ENCODE measurements at places on chromosomes 13 and 19.
A peak's percentile ranks its signal among the peaks of the same experiment; 100 is the strongest.

- no peak overlapping the region for H3K4me3 ChIP-seq
- no peak overlapping the region for H3K27ac ChIP-seq
- no peaks in the 10 kb centered on the region for H3K36me3 ChIP-seq
- peaks cover 25% of the 10 kb centered on the region for H3K27me3 ChIP-seq
- no peaks in the 10 kb centered on the region for H3K4me1 ChIP-seq
- DNase-seq, result no peak
These were observed 7.0 kb downstream of the FAM124A start for GRCh38 chr13:51229101-51229719.

DNA sequence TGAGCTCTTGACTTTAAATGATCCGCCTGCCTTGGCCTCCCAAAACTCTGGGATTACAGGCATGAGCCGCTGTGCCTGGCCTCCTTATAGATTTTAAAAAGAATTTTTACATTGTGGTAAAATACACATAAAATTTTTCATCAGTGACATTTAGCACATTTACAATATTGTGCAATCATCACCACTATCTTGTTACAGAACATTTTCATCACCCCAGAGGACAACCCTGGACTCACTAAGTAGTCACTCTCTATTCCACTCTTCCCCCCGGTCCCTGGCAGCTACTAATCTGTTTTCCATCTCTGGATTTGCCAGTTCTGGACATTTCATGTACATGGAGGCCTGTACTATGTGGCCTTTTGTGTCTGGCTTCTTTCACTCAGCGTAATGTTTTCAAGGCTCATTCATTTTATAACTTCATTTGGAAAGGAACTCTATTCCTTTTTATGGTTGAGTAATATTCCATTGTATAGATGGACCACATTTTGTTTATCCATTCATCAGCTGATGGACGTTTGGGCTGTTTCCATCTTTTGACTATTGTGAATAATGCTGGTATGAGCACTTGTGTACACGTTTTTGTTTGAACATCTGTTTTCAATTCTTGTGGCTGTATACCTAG is 19.9 kb downstream of the MEGF8 start:
- no peaks in the 10 kb centered on the region for H3K36me3 ChIP-seq
- no peak overlapping the region for H3K4me3 ChIP-seq
- no peaks in the 10 kb centered on the region for H3K27me3 ChIP-seq
- no peak for DNase-seq
- H3K27ac ChIP-seq, result no peak overlapping the region

DNA sequence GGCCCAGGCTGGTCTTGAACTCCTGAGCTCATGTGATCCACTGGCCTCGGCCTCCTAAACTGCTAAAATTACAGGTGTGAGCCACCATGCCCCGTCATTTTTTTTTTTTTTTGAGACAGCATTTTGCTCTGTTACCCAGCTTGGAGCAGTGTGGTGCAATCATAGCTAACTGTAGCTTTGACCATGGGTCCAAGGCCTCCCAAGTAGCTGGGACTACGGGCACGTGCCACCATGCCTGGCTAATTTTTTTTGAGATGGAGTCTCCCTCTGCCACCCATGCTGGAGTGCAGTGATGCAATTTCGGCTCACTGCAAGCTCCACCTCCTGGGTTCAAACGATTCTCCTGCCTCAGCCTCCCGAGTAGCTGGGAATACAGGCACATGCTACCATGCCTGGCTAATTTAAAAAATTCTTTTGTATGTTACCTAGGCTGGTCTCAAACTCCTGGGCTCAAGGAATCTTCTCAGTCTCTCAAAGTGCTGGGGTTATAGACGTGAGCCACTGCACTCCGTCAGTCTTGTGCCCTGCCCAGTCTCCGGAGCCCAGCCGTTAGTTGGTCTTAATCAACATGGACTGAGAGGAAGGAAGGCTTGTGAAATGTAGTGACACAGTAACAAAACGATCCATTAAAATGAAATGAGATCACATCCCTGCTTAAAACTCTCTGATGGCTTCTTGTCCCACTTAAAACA is 1.4 kb upstream of the LRG1 start:
- DNase-seq, result no peak
- no peak overlapping the region for H3K27ac ChIP-seq
- H3K27me3 ChIP-seq, result no peaks in the 10 kb centered on the region
- H3K36me3 ChIP-seq, result no peaks in the 10 kb centered on the region

DNA sequence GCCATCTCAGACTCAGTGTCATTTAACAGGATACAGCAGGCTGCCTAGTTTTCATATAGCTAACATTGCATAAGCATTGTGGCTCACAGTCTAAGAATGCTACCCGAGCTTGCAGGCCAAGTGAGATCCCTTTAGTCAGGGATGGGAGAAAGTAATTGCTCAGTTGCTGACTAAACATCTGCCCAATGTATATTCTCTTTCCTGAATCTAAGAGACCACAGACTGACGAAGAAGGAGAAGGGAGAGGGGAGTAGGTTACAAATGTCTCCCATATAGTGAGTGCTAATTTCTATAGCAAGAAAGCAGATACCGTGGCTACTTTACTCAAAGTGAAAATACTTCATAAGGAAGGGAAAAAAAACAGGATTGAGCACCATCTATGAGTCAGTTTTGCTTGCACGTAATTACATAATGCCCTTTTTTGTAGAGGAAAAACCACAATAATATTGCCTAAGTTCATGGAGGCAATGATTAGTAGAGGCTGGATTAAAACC is 453.9 kb downstream of the COG6 start:
- no peak overlapping the region for H3K27ac ChIP-seq
- no peak for DNase-seq
- H3K4me3 ChIP-seq, result no peak overlapping the region
- H3K36me3 ChIP-seq, result no peaks in the 10 kb centered on the region
- no peaks in the 10 kb centered on the region for H3K4me1 ChIP-seq

GRCh38 chr13:111282425-111282824 is 38.0 kb upstream of the TEX29 start:
- no peak overlapping the region for H3K27ac ChIP-seq
- no peak for DNase-seq
- H3K4me3 ChIP-seq, result no peak overlapping the region
- H3K27me3 ChIP-seq, result no peaks in the 10 kb centered on the region
- peaks cover 42% of the 10 kb centered on the region for H3K36me3 ChIP-seq

DNA sequence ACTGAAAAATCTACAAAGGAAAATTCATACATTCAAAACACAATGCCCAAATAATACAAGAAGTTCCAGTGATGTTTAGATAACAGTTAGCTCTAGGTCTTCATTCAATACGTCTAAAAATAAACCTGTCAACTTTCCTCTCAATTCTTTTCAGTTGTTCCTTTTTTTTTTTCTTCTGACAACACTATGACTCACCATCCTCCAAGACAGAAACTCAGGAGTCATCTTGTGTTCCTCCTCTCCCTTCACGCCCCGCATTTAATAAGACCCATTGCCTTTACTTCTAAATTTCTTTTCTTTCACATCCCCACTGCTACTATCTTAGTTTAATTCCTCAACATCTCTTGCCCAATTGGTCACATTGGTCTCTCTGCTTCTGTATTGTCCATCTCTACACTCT is 759.9 kb downstream of the GPC5 start:
- H3K4me1 ChIP-seq, result no peaks in the 10 kb centered on the region
- no peak overlapping the region for H3K4me3 ChIP-seq
- no peak overlapping the region for H3K27ac ChIP-seq
- DNase-seq, result no peak

- no peak overlapping the region for H3K4me3 ChIP-seq
- peaks cover 3% of the 10 kb centered on the region for H3K27me3 ChIP-seq
- H3K4me1 ChIP-seq, result no peaks in the 10 kb centered on the region
- DNase-seq, result no peak
- H3K27ac ChIP-seq, result no peak overlapping the region
- H3K36me3 ChIP-seq, result no peaks in the 10 kb centered on the region
These were observed 135.9 kb upstream of the TMTC4 start for GRCh38 chr13:100810481-100810880.

GRCh38 chr13:48492470-48493065 is 40.3 kb downstream of the RCBTB2 start:
- peak overlapping the region; percentile 84 for H3K4me3 ChIP-seq
- no peaks in the 10 kb centered on the region for H3K36me3 ChIP-seq
- DNase-seq, result peak; percentile 75
- H3K4me1 ChIP-seq, result peaks cover 77% of the 10 kb centered on the region
- no peaks in the 10 kb centered on the region for H3K27me3 ChIP-seq

Measured in CD8-positive, alpha-beta memory T cell (primary cell).